ENCODE measurements at places on chromosomes 7 and 10.
A peak's percentile ranks its signal among the peaks of the same experiment; 100 is the strongest.

DNA sequence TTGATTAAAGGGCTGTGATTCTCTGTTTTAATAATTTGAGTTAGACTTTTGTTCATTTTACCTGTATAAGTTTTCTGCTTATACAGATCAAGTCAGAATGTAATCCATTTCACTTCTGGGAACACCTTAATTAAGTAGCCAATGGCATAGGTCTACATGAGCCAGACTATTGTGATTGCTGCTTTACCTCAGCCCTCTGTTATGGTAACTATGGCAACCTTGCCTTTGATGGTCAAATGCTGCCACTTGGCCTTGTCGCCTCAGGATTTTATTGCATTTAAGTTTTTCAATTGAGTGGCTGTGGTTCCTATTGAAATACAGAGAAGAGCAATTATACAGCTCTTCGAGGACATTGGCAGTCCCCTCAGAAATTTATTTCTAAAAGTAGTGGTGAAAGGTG, 64.3 kb upstream of the TMEM106B start:
- no peak for DNase-seq
- no peaks in the 10 kb centered on the region for H3K4me1 ChIP-seq
- no peaks in the 10 kb centered on the region for H3K36me3 ChIP-seq
- H3K27ac ChIP-seq = no peak overlapping the region

DNA sequence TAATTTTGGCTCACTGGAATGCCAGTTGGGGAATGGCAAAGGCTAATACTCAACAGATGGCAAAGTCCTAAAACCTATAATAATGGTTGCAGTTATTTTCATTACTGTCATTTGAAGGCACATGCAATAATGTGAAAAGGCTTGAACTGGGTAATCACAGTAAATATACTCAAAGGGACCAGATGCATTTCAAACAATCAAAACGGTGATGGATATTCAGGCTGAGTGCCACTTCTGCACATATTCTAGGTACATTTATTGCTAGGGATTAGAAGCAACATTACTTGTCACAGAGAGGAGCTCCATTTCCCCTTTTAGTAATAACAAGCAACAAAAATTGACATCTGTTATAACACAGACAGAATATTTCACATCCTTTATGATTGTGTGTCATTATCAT, 171.8 kb downstream of the NXPH1 start:
- no peaks in the 10 kb centered on the region for H3K27me3 ChIP-seq
- DNase-seq = no peak
- H3K4me1 ChIP-seq = no peaks in the 10 kb centered on the region
- no peak overlapping the region for H3K4me3 ChIP-seq
- no peaks in the 10 kb centered on the region for H3K36me3 ChIP-seq
- H3K27ac ChIP-seq = no peak overlapping the region

- H3K27me3 ChIP-seq = no peaks in the 10 kb centered on the region
- no peaks in the 10 kb centered on the region for H3K36me3 ChIP-seq
- DNase-seq = no peak
- no peak overlapping the region for H3K27ac ChIP-seq
- H3K4me1 ChIP-seq = peaks cover 33% of the 10 kb centered on the region
These were observed 154.0 kb downstream of the CAMK1D start for GRCh38 chr10:12503311-12503710.

GRCh38 chr7:55067748-55068147, 48.9 kb downstream of the EGFR start:
- no peaks in the 10 kb centered on the region for H3K36me3 ChIP-seq
- no peak overlapping the region for H3K4me3 ChIP-seq
- no peaks in the 10 kb centered on the region for H3K27me3 ChIP-seq
- DNase-seq = no peak

- peak; percentile 99 for DNase-seq
- H3K27ac ChIP-seq = peak within 1 kb of the TSS; percentile 91
- peak within 1 kb of the TSS; percentile 73 for H3K4me3 ChIP-seq
- no peaks in the 10 kb centered on the region for H3K36me3 ChIP-seq
These were observed at the start of gene DUSP5 for GRCh38 chr10:110497438-110498086. Gene DUSP5 (plus strand): TSS chr10:110497907. CDS start chr10:110498122, 215 bp downstream.

GRCh38 chr10:13949844-13950542, 363.2 kb downstream of the PRPF18 start:
- peaks cover 4% of the 10 kb centered on the region for H3K4me1 ChIP-seq
- no peaks in the 10 kb centered on the region for H3K36me3 ChIP-seq
- H3K27me3 ChIP-seq = no peaks in the 10 kb centered on the region
- peak overlapping the region; percentile 39 for H3K27ac ChIP-seq
- no peak overlapping the region for H3K4me3 ChIP-seq
- no peak for DNase-seq

DNA sequence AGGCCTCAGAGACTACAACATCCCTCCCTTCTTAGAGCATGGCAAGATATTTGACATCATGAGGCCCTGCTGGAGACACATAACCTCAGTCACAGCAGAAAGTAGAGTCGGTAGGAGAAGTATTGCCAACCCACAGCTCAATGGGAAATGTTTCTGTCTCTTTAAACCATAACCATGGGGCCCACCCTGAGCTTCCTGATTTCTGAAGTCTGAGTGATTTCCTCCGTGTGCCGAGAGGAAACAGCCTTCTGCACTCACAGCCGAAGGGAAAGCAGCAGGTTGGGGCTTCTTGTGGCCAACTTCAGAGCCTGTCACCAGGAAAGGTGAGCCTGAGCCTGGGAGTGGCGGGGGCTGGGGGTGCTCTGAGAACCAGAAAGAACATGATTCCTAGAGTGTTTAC, at the start of gene GIMAP1:
TSS of gene GIMAP1 (plus strand) at position 246 of the 400 bp plus-strand sequence. CDS start 2,435 bp downstream, outside the sequence.
- peak within 1 kb of the TSS; percentile 44 for H3K4me3 ChIP-seq
- no peak for DNase-seq
- H3K36me3 ChIP-seq = peaks cover 11% of the 10 kb centered on the region
- H3K27ac ChIP-seq = peak within 1 kb of the TSS; percentile 54
- peaks cover 4% of the 10 kb centered on the region for H3K4me1 ChIP-seq
- H3K27me3 ChIP-seq = no peaks in the 10 kb centered on the region

DNA sequence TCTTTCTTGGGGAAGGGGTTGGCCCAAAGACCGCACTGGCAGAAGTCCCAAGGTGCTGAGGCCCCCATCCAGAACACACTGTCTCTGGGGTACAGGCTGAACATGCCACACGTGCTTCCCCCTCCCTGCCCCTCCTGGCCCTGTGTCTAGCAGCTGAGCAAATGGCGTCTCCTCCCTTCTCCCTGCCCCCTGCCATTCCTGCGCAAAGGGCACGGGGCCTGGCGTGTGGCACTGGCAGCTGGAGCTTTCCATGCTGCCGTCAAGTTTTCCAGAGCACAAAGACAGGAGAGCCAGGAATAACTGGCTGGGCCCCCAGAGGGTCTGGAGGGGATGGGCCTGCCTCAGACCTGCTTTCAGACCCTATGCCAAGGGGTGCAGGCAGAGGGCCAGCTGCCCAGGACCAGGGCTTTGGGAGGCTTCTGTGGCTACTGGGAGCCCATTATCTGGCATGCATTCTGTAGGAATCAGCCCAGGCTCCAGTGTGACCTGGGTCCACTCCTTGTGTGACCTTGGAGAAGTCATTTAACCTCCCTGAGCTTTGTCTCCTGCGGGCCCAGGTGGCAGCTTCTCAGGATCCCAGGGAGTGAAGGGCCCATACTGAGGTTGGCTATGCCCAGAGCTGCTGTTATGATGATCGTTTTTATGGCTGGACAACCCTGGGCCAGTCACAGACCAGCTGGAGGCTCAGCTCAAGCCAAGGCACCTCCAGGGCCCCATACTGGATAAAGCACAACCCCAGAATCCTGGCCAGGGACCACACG, 710 bp upstream of the LDB3 start:
- no peak for DNase-seq
- peak overlapping the region; percentile 86 for H3K27ac ChIP-seq
- peaks cover 83% of the 10 kb centered on the region for H3K4me1 ChIP-seq
- H3K27me3 ChIP-seq = no peaks in the 10 kb centered on the region

GRCh38 chr10:120426306-120426705, 30.7 kb upstream of the PLPP4 start:
- H3K27me3 ChIP-seq = peaks cover 7% of the 10 kb centered on the region
- H3K36me3 ChIP-seq = no peaks in the 10 kb centered on the region
- no peak overlapping the region for H3K27ac ChIP-seq
- H3K4me3 ChIP-seq = no peak overlapping the region
- DNase-seq = no peak

GRCh38 chr10:5951721-5952407, 25.5 kb downstream of the IL15RA start:
- no peak overlapping the region for H3K27ac ChIP-seq
- no peak for DNase-seq
- H3K36me3 ChIP-seq = peaks cover 29% of the 10 kb centered on the region
- H3K4me1 ChIP-seq = peaks cover 32% of the 10 kb centered on the region
- H3K27me3 ChIP-seq = no peaks in the 10 kb centered on the region

DNA sequence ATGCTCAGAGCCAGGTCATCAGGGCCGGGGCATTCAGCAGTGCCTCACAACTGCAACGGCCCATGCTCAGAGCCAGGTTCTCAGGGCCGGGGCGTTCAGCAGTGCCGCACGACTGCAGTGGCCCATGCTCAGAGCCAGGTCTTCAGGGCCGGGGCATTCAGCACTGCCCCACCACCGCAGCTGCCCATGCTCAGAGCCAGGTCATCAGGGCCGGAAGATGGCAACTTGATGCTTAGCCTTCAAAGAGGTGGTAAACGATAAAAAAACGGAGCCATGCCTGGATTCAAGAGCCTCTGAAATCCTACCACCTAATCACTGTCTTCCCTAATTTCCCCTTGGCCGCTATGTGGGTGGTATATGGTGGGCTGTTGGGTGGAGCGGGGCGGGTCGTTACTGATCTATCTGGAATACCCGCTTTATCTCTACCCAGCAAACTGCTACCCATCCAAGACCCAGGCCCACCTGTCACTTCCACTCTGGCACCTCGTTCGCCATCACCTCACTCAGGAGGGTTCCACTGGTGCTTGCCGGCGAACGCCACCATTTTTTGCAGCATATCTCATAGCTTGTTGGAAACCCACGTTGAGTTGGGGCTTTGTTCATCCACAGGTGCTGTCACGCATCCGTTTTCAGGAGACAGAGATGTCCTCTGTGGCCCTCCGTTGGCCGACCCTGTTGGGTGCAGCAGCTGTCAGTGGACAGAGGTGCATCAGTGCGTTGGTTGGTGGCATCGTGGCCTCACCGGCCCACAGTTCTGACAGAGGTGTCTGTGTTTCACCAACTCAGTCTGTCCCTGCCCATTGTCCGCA, 221.1 kb downstream of the EBF3 start:
- H3K4me3 ChIP-seq = no peak overlapping the region
- no peaks in the 10 kb centered on the region for H3K36me3 ChIP-seq
- peak; percentile 78 for DNase-seq
- no peak overlapping the region for H3K27ac ChIP-seq

DNA sequence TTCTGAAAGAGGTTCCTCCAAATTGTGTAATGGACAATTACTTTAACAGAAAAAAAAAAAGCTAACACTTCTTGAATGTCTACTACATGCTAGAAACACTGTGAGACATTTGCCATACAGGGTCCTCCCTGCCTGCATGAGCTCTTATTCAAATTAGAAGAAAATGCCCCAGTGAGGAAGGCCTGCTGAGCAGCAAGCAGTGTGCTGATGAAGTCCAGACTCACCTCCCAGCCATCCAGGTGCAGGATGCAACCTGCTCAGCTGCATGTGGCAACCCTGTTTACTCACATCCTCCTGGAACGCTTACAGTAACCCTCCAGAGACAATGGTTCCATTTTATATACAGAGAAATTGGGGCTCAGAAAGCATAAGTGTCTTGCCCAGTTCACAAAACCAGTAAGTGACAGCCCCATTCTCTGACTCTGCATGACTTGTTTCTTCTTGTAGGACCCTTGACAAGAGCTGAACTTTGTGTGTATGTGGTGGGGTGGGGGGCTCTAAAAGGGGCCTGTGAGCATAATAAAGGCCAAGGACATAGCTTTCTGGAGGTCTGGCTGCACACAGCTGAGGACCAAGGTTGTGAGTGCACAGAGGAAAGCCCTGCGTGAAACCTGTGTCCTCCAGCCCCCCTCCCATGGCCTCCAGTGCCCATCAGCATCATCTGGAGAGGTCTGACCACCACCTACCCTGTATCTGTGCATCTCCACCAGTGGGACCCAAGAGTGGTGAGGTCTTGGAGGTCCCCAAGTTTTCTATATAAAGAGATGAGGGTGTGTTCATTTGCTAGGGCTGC, 387.8 kb downstream of the GRID1 start:
- H3K27ac ChIP-seq = no peak overlapping the region
- H3K36me3 ChIP-seq = no peaks in the 10 kb centered on the region
- no peaks in the 10 kb centered on the region for H3K27me3 ChIP-seq
- H3K4me1 ChIP-seq = no peaks in the 10 kb centered on the region
- peak; percentile 83 for DNase-seq

- H3K27ac ChIP-seq = no peak overlapping the region
- H3K4me1 ChIP-seq = no peaks in the 10 kb centered on the region
- H3K4me3 ChIP-seq = no peak overlapping the region
- DNase-seq = peak; percentile 78
These were observed 10.8 kb upstream of the GPNMB start for GRCh38 chr7:23235813-23236221.

DNA sequence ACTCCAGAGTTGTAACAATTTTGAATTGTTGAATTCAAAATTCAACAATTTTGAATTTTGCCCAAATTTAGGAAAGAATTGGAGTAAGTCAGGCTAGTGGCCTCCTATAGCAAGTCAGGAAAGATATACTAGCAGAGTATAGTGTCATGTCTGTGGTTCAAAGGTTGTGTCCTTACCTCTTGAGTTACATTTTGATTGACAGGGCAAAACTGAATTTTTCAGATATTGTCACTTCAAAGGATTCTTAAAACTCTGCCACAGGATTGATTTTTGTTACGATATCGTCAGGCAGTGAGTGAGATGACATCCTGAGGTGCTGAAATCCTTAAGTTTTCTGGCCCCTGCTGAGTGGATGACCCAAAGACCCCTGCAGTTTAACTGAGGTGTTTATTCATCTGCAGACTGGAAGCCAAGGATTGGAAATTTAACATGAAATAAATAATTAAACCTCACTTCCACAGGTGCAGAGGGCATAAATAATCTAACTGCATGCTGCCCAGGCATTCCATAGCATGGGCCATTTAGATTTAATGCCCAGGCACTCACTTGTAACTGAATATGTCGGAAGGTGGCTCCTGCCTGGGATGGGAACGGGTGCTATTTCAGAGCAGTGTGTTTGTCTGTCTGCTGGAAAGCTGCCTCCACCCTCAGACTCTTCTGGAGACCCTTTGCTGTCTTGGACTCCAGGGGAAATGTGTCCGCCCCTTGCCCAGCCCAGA, 50.8 kb downstream of the RBM20 start:
- H3K4me1 ChIP-seq = peaks cover 15% of the 10 kb centered on the region
- H3K36me3 ChIP-seq = no peaks in the 10 kb centered on the region
- no peak overlapping the region for H3K27ac ChIP-seq
- no peak for DNase-seq

DNA sequence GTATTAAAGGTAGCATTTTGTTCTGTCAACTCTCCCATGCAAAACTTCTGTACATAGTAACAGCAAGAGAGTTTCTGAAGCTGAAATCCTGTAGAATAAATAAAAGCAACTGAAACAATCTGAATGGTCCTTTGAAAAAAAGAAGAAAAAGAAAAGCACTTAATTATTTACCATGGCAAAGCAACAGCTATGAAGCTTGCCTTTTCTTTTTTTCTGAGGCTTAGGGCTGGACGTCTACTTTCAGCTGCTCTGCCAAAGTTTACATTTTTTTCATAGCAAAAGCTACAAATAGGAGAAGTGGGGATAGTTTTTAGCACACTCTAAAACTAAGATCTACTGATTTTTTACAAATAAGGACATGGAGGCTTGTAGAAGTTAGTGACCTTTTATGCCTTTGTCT, 31.3 kb upstream of the CD36 start:
- H3K27me3 ChIP-seq = no peaks in the 10 kb centered on the region
- no peaks in the 10 kb centered on the region for H3K36me3 ChIP-seq
- no peak overlapping the region for H3K27ac ChIP-seq
- H3K4me3 ChIP-seq = no peak overlapping the region
- DNase-seq = no peak

All from esophagus muscularis mucosa (tissue), 4 donors.